ENCODE measurements at places on chromosomes 12 and 14.
A peak's percentile ranks its signal among the peaks of the same experiment; 100 is the strongest.

GRCh38 chr14:61661471-61662400 is 33.6 kb upstream of the HIF1A start:
- DNase-seq, result peak; percentile 29

- peak; percentile 71 for DNase-seq
Measured at GRCh38 chr12:50986966-50987737, 34.8 kb downstream of the HIGD1C start.

DNA sequence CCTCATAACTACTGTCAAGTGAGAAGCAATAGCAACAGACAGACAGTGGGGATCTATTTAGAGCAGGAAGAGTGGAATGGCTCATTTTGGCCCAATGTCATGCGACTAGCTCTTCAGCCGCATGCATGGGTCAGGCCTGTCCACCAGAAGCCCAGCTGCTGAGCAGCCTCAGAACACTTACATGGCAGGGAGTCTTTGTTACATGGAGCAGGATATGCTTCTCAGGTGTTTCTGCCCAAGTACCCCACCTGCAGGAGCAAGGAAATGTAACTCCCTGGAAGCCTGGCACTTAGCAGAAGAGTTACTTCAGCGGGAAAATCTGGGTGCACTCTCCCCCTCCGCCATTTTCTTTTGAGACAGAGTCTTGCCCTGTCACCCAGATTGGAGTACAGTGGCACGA is 73.5 kb upstream of the ARHGAP5 start:
- no peak for DNase-seq

- DNase-seq, result peak; percentile 14
Measured at GRCh38 chr12:6392504-6392903, 8.5 kb downstream of the LTBR start.

DNA sequence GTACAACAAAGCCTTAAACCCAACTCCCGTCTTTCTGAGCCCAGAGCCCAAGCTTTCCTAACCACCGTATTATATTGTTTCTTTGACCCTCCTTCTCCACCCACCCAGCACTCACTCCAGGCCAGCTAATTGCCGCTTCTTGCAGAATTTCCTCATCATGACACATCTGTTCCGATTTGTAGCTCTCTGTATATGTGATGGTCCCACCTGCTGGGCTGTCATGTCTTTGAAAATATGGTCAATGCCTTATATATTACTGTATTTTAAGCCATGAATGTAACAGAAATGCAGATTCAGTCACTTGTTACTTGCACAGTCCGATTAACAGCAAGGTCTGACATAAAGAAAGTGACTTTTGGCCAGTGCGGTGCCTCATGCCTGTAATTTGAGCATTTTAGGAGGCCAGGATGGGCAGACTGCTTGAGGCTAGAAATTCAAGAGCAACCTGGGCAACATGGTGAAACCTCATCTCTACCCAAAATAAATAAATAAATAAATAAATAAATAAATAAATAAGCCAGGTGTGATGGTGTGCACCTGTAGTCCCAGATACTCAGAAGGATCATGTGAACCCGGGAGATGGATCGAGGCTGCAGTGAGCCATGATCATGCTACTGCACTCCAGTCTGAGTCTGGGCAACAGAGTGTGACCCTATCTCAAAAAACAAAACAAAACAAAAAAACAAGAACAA is 359.8 kb downstream of the ATP23 start:
- DNase-seq, result no peak

DNA sequence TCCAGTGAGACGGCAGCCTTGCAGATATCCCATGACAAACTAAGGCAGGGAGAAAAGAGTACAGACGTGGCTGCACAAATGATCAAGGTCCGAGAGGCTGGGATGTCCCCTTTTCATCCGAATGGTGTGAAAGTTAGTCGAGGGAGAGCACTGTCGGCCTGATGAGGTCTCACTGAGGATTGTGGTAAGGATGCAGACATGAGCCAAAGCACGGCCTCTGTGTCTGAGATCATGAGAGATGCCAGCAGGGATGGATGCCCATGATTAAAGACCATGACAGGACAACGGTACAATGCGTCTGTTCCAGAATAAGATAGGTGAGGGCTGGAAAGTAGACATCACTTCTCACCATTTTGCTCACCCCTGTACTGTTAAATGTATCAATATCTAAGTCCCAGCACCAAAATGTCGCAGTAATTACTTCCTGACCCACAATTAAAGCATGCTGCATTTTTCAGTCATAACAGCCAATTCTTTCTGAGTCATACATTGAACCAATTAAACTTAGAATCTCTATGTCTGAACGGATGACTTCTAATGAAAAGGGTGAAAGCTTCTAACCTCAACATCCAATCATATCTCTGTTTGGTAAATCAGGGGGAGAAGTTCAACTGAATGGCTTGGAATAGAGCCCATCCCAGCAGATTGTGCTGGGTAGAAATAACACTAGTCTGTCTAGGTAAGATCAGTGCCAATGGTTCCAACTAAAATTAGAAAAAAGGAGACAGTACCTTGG is 249.6 kb upstream of the SOX5 start:
- DNase-seq, result peak; percentile 23

DNA sequence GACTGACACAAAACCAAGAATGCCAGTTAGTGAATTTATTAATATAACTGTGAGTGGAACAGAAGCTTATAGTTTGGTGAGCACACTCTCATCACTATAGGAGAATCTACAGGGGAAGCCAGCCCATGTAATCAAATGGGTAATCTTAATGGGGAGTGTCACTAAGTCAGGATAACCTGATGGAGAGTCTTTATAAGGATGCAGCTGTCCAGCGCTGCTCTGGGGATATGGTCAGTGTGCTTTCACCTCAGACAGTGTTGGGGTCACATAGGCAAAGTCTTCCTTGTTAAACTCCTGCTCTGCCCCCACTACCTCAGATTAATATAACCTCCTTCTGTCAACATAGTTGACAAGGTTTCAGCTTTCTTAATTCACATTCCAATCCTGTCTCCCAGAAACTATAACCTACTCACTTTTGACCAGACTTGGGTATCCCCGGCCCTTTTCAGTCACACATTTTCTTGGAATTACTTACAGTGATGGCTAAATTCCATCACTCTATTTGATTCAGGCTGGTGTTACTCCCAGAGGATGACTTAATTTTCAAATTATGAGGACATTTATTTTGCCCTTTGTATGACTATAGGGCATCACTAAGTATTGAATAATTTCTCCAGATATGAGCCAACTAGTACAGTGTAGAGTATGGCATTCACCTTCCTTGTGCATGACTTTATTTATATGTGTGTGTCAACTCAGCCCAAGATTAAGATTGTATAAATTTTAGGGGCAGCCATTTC is 13.2 kb downstream of the STK38L start:
- DNase-seq, result peak; percentile 61

DNA sequence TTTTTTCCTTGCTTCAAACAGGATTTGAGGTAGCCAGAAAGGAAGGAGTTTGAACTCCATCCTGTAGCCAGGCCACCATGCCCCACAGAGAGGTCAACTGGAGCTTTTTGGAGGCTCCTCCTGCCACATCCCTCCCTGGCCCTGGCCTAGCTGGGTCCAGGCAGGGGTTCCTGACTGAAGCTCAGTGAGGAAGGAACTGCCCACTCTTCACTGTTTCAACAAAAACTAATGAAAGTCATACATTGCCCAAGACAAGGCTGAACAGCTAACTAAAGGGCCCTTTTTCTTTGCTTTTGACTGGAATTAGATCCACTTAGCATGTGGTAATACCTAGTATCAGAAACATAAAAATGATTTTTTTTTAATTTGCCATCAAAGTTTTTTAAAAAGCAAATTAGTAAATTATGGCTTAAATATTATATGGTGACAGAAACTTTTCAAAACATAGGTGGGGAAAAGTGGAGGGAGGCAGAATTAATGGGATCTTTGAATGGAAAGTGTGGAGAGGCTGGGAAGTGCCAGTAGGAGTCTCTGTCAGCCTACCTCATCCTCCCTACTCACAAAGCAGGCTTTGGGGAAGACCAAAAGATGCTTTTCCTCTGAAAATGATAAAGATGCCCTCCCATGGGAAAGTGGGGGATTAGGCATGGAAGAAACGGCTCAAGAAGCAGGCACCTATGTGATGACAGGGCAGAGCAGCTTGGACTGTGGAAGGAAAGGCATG is 22.0 kb downstream of the PLEK2 start:
- no peak for DNase-seq
